ENCODE measurements at places on chromosomes 3 and 15.

GRCh38 chr15:44315126-44315525 is 26.6 kb downstream of the GOLM2 start:
- no peak for DNase-seq

DNA sequence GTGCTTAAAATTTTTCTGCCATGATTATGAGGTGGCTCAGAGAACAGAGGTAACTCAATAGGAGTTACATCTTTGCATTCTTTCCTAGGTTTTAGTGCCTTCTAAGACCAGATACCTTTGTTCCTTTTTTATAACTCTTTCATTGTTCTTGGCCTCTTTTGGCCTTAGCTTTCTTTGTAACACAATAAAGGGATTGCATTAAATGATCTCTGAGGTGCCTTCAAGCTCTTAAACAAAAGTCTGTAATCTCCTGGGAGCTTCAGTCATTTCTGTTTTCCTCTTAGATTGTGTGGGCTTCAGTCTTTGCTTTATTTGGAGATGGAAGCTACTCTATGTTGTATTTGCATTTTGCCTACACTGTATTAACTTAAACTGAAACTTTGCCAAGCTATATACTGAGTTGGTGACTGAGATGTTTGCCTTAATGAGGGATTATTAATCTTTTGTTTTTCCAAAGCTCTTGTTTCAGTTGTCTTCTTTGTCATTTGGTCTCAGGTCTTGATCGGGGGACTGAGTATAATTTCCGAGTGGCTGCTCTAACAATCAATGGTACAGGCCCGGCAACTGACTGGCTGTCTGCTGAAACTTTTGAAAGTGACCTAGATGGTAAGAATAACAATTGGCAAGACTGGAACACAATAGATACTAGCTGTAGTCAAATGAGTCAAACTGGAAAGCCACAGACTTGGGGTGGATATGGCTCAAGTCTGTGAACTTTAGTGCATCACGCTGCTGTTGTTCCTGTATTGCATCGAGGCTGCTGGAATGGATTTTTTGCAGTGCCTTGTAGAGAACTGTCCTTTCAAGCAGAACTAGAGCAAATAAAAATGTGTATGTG is 110.3 kb downstream of the HCN4 start:
- no peak for DNase-seq

DNA sequence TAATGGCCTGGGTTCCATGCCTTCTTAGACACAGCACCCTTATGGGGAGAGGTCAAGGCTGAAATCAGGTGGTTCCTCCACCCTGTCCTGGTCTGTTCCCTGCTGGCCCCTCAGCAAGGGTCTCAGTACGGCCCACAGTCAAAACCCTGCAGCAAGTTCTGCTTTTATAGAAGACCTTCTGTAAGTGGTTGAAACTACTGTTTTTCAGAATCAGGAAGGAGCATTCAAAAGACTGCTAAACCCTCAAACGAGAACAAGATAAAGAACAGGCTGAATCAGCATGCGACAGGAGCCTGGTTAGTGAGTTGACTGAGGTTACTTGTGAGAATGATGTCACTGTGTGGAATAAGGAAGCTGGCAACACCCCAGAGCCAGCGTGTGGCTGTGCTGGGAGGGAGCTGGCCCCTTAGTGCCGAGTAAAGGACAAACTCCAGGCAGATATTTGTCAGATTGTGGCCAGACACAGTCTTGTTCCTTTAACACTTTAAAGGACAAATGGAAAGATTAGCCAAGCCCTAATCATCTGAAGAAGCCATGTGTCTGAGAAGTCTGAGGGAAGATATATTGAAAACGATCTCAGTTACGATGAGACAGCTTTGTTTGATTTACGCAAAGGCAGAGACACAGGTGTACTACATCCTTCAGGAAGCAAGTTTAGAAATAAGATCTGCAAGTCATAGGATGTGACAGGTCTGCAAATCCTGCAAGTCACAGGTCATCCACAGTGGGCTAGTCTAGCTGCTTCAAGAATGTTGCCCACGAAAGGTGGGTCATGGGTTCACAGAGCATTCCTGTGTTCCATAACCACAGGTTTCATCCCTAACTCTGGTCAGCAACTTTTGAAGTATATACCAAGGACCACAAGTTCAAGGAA is 54.0 kb downstream of the B3GNT5 start:
- DNase-seq = no peak

DNA sequence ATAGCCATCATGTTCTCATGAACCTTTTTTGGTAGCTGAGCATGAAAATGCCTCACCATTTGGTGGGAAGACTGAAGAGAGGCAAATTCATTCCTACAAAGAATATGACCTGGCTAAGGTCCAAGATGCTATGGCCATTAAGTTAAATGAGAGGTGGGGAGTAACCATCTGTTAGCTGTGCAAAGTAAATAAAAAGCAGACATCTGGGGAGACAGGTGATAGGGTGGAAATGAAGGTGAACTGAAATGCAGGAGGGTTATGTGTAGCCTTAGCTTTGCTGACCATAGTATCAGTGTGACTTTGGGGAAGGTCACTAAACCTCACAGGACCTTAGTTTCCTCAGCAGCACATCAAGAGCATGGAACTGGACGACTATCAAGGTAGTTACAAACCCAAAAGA is 111.0 kb upstream of the STRIT1 start:
- no peak for DNase-seq

- DNase-seq = peak; percentile 31
These were observed 18.7 kb downstream of the MYO1E start for GRCh38 chr15:59353994-59354416.

GRCh38 chr3:173396191-173397041 is 1.1 kb upstream of the NLGN1 start:
- DNase-seq = peak; percentile 18

DNA sequence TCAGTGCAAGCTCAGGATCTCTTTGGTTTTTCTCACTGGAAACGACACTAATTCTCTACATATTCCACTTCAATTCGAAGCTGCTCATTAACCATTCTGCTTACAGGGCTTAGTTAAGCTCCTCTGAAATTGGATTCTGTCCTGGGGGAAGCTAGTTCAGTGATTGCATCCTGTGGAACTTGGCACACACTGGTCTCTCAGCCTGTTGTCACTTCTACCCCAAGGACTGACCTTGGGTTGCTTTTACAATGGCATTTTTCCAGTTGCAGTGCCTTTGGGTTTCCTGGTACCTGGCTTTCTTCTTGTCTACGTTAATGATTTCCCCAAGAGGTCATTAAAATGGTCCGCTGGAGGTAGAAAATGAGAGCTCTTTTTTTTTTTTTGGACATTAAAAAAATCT is 33.3 kb upstream of the GABRB3 start:
- DNase-seq = no peak

- no peak for DNase-seq
These were observed 4.6 kb downstream of the SPSB4 start for GRCh38 chr3:141055536-141056445.

DNA sequence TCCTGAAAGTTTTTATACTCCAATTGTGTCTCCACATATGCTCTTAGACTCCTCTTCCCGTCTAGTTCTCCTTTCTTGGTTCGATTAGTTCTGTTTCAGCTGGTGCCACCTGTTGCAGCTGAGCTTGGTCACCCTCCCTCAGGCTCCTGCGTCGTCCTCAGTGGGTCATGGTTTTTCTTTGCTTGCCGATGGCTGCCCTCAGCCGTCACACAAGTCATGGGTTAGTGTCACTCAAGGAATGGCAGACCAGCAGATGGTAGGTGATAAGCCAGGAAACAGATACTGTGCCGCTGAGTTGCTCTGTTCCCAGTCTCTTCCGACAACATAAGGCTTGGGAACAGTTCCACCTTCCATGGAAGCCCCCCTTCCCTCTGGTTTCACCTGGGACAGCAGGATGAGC is 109.9 kb downstream of the IGF1R start:
- no peak for DNase-seq

- no peak for DNase-seq
These were observed 248.8 kb upstream of the ADAMTS9 start for GRCh38 chr3:64936556-64936955.

GRCh38 chr15:48538941-48539340 is 106.6 kb downstream of the FBN1 start:
- DNase-seq = no peak

DNA sequence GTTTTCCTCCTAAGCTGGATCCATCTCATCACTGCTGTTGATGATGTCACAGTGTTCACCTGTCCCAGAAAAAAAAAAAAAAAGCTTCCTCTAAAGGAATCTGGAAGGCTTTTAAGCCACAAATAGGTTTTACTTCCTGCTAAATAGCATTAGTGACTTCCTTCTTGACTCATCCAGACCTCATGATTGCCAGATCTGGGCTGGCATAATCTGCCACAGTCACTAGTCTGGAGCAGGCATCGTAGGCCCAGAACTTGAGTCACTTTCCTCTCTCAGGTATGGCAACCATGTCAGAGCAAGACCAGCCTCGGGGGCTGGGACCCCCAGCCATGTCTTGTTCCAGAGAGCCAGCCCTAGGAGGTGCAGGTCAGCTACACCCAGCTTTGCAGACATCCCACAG is 266.5 kb upstream of the CADM2 start:
- no peak for DNase-seq

DNA sequence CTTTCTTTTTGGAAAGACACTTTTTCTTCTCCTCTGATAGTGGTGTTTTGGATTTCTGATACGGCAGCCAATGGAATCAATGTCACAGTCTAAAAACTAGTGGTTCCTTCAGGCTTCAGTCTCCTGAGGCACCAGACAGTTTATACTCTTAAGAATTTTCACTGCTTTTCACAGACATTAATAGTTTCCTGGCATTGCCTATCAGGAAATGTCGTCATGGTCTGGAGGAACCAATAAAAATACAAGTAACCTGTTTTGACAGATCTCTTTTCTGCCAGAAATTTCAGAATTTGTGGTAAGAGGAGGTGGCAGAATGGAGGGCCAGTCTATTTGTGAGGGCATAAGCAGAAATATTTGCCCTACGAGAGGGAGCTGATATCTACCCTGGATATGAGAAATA is 44.8 kb downstream of the FILIP1L start:
- DNase-seq = no peak

DNA sequence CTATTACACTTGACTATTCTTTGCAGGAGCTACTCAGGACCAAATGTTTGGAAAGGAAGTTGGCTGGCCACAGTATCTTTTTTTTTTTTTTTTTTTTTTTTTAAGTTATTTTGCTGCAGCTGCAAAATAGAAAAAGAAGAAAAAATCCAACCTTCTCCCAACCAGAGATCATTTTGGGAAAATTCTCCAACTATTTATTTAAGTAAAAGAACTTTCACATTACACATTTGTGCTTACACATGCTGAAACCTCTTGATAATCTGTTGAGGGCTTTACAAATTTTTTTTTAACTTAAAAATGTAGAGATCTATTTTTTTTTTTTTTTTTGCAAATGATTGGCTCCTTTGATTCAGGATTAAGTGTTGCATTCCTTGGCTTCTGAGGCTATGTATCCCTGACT is 148.0 kb downstream of the POLR2M start:
- no peak for DNase-seq

Data from WTC11 (cell line).